ENCODE measurements at places on chromosomes 13 and 19.
A peak's percentile ranks its signal among the peaks of the same experiment; 100 is the strongest.

DNA sequence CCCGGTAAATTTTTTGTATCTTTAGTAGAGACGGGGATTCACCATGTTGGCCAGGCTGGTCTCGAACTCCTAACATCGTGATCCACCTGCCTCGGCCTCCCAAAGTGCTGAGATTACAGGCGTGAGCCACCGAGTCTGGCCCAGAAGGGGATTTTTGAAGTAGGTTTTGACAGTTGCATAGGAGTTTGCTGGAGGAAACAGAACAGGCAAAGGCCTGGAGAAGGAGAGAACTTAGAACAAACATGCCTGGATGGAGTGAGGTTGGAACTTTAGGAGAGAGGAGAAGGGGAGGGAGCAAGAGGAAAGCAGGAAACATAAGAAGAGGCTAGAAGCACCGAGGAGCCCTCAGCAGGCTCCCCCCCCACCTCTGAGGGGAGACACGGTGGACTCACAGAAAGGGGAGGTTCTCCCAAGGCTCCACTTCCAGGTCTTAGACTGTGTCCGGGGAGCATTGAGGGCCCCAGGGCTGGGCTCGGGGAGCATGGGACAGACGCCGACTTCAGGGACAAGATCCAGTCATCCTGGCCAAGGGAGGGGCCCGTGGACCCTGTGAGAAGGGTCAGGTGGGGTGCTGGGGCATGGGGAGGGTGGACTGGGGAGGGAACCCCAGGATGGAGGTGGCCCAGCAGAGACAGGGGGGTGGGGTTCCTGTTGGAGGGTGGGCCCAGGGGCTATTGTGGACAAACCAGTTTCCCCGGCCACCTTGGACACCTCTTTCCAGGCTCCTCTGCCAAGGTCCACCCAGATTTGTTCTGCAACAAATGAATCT is 1.8 kb upstream of the FBN3 start:
- DNase-seq, result no peak

DNA sequence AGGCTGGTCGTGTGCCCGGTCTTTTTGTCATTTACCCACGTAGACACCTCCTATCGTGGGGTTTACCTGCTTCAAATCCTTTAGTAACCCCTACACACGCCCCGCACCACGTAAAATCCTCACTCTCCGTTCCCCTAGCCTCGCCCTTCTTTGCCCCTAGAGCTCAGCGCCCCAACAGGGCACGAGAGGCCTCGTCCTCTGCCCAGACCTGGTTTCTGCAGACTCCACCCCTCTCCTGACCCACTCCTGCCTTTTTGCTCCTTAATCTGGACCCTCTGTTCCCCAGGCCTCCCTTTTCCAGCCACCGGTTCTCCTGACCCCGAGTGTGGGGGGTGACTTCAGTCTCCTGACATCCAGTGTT is 412 bp downstream of the ZNF528 start:
- no peak for DNase-seq

DNA sequence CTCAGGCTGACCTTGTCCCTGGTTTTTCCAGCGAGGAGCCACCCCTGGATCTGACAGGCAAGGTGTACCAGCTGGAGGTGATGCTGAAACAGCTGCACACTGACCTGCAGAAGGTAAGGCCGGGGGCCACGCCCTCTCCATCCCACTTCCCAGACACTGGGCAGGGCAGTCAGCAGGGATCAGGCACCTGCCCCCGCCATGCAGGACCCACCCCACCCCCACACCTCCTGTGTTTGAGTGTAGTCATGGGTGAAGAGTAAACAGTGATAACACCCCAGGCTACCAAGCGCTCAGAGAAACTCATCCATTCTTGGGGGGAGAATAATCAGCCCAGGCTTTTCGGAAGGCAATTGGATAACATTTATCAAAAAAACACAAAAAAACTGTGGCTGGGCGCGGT is 19.9 kb downstream of the DPF1 start:
- DNase-seq, result no peak

GRCh38 chr19:16051254-16052025 is 24.9 kb upstream of the TPM4 start:
- DNase-seq, result peak; percentile 17

DNA sequence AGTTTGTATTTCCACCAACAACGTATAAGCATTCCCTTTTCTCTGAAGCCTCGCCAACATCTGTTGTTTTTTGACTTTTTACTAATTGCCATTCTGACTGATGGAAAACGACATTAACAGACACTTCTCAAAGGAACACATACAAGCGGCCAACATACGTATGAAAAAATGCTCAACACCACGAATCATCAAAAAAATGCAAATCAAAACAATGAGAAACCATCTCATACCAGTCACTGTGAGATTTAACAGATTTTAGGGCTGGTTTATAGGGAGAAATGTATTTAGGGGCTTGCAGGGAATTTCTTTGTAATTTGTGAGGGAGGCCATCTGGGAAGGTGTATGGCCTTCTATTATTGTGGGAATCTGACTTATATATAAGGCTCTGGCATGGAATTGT is 2.8 kb upstream of the DZIP1 start:
- DNase-seq, result no peak

DNA sequence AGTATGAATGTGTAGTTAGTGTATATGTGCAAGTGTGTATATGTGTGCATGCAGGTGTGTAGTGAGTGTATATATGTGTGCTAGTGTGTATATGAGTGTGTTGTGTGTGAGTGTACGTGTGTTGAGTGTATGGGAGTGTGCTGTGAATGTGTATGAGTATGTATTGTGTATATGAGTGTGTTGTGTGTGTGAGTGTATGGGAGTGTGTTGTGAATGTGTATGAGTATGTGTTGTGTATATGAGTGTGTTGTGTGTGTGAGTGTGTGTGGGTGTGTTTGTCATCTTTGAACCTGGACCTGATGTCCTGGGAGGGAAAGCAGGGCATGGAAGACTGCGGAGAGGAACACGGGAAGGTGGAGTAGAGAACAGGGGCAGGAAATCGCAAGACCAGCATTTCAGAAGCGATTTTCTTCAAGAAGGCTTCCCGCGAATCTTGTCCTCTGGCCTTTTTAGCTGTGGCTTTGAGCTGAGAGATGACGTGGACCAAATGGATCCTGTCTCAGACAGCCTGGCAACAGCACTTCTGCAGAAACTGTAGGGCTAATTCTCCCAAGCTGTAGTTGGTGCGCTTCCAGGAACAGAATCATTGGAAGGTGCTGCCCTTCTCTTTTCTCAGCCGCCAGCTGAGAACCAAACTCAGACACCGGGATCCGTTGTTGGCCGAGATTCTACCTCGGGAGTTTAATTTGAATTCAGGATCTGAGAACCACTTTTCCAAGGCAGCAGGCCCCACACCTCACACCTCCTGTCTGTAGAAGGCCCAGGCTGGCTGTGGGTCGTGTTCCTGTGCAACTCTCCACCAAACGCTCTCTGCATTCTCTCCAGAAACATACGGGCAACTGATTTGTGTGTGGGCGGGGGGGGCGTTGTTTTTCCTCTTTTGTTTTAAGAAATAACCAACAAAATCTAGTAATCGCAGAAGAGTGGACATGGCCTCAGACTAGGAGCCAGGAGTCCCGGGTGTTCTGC is 94.7 kb upstream of the RAP2A start:
- DNase-seq, result no peak

DNA sequence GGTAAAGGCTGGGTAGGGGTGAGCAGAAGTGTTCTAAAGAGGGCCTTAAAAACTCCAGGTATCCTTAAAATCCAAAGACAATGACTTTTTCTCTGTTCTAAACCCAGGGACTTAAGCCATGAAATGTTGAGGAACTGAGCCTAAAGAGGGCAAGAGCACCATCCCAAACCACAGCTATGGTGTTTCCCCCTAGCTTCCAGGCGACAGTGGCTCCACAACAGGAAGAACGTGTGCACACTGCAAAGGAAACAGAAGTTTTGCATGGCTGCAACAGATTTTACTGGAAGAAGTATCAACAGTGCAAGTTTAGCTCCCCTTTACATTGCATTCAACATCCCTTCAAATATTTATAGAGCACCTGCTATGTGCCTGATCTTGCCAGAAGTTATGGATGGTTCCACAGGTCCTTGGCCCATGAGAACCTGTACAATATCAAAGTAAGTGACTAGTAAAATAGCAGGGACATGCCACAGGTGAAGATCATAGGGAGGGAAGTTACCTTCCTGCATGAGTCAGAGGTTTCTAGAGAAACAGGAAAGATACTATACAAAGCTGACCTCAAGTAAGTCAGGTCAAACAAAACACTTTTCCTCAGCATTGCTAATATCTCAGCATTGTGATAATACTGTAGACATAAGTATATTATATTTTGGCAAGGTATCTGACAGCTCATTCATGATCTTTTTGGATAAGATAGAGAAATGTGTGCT is 8.4 kb upstream of the KCTD12 start:
- DNase-seq, result no peak

DNA sequence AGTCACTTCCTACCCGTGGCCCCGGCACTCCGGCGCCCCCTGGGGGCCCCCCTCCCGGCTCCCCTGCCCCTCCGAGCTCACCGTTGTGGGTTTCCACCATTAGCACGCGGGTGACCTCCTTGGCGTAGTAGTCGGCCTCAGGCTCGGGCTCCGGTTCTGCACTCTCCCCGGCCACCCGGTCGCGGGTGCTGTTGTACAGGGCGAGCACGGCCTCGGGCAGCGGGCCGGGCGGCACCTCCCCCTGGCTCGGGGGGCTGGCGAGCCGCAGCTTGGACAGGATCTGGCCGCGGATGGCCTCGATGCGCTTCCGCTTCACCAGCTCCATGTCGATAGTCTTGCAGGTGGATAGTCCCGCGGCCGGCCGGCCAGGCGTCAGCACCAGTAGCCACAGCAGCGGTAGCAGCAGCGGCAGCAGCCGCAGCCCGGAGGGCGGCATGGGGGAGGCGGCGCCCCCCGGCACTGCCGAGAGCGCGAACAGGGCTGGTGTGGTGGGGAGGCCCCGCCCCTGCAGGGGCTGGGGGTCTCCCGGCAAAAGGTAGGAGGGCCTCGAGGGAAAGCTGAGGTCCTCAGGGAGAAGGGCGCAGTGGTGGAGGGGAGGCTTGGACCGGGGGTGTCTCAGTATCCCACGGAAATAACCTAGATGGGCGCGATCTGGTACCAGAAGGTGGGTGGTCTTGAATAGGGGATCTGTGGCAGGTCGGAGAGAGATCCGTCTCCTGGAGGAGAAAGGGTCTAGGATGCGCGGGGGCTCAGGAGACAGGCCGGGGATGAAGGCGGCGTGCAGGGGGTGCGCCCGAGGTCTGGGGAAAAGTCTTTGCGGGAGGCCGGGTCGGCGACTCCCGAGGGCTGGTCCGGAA is 885 bp downstream of the TGFB1 start:
- DNase-seq, result peak; percentile 64

DNA sequence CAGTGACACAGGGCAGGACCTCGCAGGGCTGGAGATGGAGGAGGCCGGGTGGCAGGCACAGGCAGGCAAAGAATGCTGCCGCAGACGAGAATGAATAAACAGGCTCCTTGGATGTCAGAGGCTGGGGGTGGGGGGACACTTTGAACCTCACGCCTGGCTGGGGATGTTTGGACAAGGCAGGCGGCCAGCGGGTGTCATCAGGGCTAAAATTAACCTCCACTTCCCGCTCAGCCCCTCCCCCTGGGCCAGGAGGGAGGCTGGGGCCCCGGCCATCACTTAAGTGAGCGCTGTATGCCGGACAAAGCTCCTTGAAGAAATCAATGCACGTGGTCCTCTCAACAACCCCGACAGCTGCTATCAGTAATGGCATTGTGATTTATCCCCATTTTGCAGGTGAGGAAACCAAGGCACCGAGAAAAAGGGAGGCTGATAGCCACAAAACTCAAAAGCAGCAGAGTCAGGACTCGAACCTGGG is 10.3 kb upstream of the FUT5 start:
- no peak for DNase-seq

GRCh38 chr19:52248241-52248640 is 21.1 kb upstream of the ZNF766 start:
- DNase-seq, result peak; percentile 40

GRCh38 chr19:6862673-6863078 is 24.7 kb upstream of the ADGRE1 start:
- peak; percentile 82 for DNase-seq

- DNase-seq, result no peak
Measured at GRCh38 chr13:100398360-100398759, 190.2 kb downstream of the GGACT start.

GRCh38 chr19:14021474-14021873 is 6.5 kb upstream of the RLN3 start:
- DNase-seq, result no peak
